A375 (cell line): ENCODE measurements at places on chromosomes 2 and 18. TPM values are rescaled to one million over a fixed set of nuclear protein-coding genes. Genes with fewer than 3 reads are reported as not detected.

DSC2 gene
- 0.56 and 0.64 TPM in 2 replicates for total RNA-seq

EXOC6B gene
- total RNA-seq: 5.1 and 6.5 TPM in 2 replicates

CLEC4F gene
- not detected in 2 replicates for total RNA-seq

VWC2L gene
- not detected in 2 replicates for total RNA-seq

MC4R gene
- total RNA-seq: 0.23 TPM in 1 of 2 replicates, not detected in the other

TWIST2 gene
- 13.7 and 15.9 TPM in 2 replicates for total RNA-seq

CHRNG gene
- total RNA-seq: not detected in 2 replicates

DHRS9 gene
- total RNA-seq: not detected in 2 replicates

UGT1A10 gene
- not detected in 2 replicates for total RNA-seq

TXNDC2 gene
- total RNA-seq: 0.08 TPM in 1 of 2 replicates, not detected in the other

MYO5B gene
- 3.5 and 4.7 TPM in 2 replicates for total RNA-seq

KYNU gene
- 31.0 and 48.3 TPM in 2 replicates for total RNA-seq
